ENCODE measurements at places on chromosomes 13 and 19.

DNA sequence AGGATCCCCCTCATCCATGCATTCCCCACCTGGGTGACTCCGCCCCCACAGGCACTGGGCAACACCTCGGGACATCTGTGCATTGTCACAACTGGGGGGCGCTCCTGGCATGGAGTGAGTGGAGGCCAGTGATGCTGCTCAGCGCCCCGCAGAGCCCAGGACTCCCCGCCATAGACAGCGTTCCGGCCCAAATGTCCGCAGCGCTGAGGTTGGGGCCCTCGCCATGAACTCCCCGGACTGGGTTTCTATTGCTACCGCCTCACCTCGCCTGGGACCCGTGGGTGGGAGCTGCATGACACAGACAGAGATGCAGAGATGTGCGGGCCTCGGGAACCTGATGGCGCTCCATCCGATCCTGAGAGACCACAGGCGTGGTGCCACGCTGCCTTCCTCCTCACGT, 4.6 kb downstream of the FZR1 start:
- no peak for DNase-seq

DNA sequence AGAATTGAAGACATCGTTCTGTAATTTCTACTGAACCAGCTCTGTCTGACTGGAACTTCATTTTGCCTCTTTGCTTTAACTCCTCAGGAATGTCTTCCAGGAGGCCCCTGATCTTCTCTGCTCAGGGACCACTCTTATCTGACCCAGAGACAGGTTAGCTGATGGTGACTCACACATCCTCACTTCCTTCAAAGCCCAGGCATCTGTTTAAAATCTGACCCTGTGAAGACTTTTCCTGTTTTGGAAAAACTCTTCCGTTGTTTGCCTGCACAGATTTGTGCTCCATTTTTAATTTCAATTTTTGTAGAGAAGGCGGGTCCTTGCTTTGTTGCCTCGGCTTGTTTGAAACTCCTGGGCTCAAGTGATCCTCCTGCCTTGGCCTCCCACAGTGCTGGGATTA, 1.6 kb downstream of the ARL11 start:
- no peak for DNase-seq

DNA sequence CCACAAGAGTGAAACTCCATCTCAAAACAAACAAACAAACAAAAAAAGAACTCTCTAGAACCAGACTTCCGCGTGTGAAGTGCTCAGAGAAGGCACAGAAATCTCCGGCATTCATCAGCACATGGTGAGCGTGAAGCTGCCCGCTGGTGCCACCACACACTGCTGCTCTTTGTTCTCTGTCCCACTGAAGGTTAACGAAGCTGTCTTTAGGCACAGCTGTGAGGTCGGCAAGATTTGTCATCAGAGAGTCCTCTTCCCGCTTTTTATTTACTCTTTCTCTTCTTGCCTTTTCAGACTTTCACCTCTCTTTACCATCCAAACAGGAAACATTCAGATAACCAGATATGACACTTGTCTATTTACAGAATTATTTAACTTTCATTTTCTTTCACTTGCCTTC, 115.2 kb upstream of the ARGLU1 start:
- no peak for DNase-seq

- DNase-seq: no peak
Observed at GRCh38 chr13:98295371-98295770, 118.3 kb upstream of the RNF113B start.

DNA sequence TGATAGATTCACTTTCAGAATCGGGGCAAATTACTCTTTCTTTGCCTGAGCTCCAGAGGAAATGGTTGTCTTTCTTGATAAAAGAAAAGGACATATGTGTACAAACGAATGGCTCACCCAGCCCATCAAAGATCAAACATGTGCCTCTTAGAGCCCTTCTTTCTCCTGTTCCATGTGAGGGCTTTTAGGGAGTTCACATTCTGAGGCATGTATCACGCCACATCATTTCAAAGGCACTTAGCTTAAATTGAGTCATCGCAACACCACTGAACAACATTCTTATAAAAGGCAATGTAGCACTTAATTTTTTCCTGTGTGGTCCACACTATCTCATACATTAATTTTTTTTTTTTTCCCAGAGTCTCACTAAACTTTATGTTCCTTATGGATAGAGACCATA, 521.0 kb downstream of the SUCLA2 start:
- DNase-seq: no peak
